Thoracic aorta (tissue), 2 donors: ENCODE measurements at places on chromosomes 2 and 18. TPM values are rescaled to one million over a fixed set of nuclear protein-coding genes. Genes with fewer than 3 reads are reported as not detected.

- H3K27ac ChIP-seq = no peak overlapping the region
- H3K4me1 ChIP-seq = no peaks in the 10 kb centered on the region
- no peaks in the 10 kb centered on the region for H3K27me3 ChIP-seq
- H3K36me3 ChIP-seq = no peaks in the 10 kb centered on the region
Measured at GRCh38 chr18:28007841-28008240, 169.1 kb downstream of the CDH2 start.

- H3K27ac ChIP-seq = no peak overlapping the region
- no peaks in the 10 kb centered on the region for H3K36me3 ChIP-seq
- H3K4me3 ChIP-seq = no peak overlapping the region
- no peaks in the 10 kb centered on the region for H3K27me3 ChIP-seq
- H3K4me1 ChIP-seq = peaks cover 16% of the 10 kb centered on the region
Measured at GRCh38 chr2:21454839-21455238, 331.1 kb downstream of the TDRD15 start.

DNA sequence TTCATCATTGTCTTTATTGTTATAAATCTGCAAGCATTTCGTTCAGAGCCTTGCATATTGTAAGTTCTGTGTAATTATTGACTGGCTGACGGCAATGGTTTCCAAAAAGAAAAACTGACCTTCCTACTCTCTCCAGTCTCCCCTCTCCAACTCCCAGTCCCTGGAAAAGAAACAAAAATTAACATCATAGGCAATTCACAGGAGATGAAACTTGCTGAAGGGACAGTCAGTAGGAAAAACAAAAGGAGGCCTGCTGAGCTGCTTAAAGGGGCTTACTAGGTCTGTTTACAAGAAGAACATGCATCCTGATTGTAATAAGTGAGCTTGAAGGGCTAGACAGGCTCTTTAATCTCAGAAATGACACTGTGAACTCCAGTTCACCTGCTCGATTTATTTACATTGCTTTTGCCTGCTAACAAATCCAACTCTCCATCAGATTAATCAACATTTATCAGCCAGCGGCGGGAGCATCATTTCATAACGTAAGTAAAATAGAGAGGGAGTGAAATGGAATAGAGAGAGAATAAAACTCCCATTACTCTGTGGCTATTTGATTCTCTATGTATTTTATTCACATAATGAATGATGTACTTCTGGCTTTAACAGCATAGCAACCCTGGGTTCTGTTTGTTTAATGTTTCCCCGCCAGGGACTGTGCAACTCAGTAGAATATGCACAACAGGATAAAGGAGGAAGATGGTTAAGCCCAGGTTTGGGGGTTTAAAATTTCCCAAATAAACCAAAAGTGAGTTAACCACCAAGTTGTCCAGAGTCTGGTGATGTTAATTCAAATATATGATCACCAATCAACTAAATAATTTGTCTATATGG lies 256.7 kb upstream of the SETBP1 start:
- H3K27me3 ChIP-seq = no peaks in the 10 kb centered on the region
- no peak for DNase-seq
- no peaks in the 10 kb centered on the region for H3K4me1 ChIP-seq
- no peak overlapping the region for H3K27ac ChIP-seq
- no peak overlapping the region for H3K4me3 ChIP-seq

- no peaks in the 10 kb centered on the region for H3K27me3 ChIP-seq
- H3K4me3 ChIP-seq = no peak overlapping the region
- H3K36me3 ChIP-seq = no peaks in the 10 kb centered on the region
Measured at GRCh38 chr2:191791953-191792560, 54.8 kb downstream of the CAVIN2 start.

DNA sequence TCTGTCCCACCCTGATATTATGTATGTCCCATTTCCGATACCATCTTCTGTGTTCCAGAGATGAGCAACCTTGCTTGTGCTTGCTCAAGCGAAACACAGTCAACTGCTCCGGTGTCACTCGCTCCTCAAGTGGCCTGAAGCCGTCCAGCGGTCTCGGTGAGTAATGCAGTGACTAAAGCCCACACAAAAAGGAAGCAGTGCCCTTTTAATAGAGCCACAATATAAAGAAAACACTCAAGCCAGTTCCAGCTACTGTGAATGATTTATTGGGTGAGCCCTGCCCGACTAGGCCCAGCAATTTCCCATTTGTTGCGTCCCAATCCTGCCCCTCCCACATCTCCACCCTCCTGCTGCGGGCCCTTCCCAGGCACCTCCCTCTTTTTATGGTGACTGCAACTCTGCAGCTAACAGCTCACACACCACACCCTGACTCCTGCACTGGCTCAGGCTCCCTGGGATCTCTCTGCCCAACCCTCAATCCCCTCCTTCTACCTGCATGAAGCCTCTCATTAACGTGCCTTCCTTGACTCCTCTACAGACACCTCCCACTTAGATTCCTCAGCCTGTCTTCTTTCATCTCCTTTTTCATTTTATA lies 44.2 kb upstream of the DSC1 start:
- no peaks in the 10 kb centered on the region for H3K36me3 ChIP-seq
- no peaks in the 10 kb centered on the region for H3K27me3 ChIP-seq
- H3K27ac ChIP-seq = no peak overlapping the region
- peak; percentile 11 for DNase-seq
- no peak overlapping the region for H3K4me3 ChIP-seq

- no peaks in the 10 kb centered on the region for H3K4me1 ChIP-seq
- H3K27ac ChIP-seq = no peak overlapping the region
- DNase-seq = no peak
- H3K27me3 ChIP-seq = no peaks in the 10 kb centered on the region
Measured at GRCh38 chr2:83342860-83343329, 1116.2 kb downstream of the SUCLG1 start.

DNA sequence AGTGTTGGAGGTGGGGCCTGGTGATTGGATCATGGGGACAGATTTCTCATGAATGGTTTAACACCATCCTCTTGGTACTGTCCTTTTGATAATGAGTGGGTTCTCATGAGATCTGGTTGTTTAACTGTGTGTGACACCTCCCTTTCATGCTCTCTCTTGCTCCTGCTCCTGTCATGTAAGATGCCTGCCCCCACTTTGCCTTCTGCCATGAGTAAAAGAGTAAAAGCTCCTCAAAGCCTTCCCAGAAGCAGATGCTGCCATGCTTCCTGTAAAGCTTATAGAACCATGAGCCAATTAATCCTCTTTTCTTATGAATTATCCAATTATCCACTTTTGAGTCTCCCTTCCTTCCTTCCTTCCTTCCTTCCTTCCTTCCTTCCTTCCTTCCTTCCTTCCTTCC lies 317.7 kb downstream of the RDH14 start:
- H3K27me3 ChIP-seq = no peaks in the 10 kb centered on the region
- H3K27ac ChIP-seq = no peak overlapping the region
- H3K4me3 ChIP-seq = no peak overlapping the region
- DNase-seq = no peak
- H3K4me1 ChIP-seq = no peaks in the 10 kb centered on the region

GRCh38 chr2:129754421-129754820 lies 225.0 kb upstream of the RAB6C start:
- no peak for DNase-seq
- no peak overlapping the region for H3K27ac ChIP-seq
- H3K27me3 ChIP-seq = no peaks in the 10 kb centered on the region
- H3K4me1 ChIP-seq = peaks cover 6% of the 10 kb centered on the region
- no peaks in the 10 kb centered on the region for H3K36me3 ChIP-seq

DNA sequence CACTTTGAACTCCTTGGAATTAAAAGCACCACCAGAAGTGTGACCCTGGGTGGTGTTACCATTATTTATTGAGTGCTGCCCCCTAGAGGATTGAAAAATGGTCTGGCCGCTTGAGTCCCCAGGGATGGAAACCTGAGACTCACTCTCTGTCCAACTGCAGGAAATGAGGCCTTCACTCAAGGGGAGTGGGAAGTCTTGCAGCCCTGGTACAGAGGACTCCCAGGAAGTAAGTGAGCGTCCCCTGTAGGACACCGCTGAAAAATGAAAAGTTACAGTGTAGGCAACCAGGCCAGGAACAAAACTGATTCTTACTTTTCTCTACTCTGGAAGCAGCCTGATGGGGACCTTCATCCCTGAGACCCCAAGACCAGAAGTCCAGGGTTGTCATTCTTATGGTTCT lies 2.2 kb upstream of the NRP2 start:
- H3K4me3 ChIP-seq = no peak overlapping the region
- DNase-seq = no peak
- peaks cover 6% of the 10 kb centered on the region for H3K4me1 ChIP-seq
- no peaks in the 10 kb centered on the region for H3K27me3 ChIP-seq
- no peaks in the 10 kb centered on the region for H3K36me3 ChIP-seq
- no peak overlapping the region for H3K27ac ChIP-seq

DNA sequence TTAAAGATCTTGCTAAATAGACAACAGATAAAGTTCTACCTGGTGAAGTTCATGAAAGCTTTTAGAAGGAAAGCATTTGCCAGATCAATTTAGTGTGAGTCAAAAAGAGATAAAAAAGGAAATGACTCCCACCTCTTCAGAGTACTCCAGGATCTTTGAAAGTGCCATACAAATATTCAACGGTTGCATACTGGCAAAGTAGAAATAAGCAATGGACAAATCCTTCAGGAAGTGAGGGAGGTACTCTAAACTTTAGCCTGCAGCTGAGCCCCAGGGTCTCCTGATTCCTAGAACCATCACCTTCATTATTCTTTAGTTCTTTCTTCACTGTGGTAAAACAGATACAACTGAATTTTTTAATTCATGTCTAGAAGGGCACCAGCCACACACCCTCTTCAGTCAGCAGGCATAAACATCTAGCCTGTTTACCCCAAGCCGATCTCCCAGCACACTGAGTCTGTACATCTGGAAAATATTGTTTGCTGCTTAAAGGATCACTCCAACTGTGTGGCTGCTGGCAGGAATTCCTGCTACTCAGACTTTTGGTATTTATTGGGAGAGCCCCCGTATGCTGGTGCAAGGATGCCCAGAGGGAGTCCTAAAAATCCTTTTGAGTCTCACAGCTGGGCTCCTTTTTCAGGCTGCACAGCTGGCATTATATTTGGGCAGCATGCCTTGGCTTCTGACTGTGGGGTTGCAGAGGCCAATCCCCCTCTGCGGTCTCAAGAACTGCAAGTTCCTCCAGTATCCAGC lies 72.3 kb upstream of the SESTD1 start:
- H3K4me3 ChIP-seq = no peak overlapping the region
- H3K27ac ChIP-seq = no peak overlapping the region
- peaks cover 4% of the 10 kb centered on the region for H3K4me1 ChIP-seq
- DNase-seq = no peak
- H3K36me3 ChIP-seq = no peaks in the 10 kb centered on the region

GRCh38 chr18:79975043-79975442 lies 10.6 kb downstream of the HSBP1L1 start:
- no peak for DNase-seq
- H3K27me3 ChIP-seq = no peaks in the 10 kb centered on the region
- H3K36me3 ChIP-seq = peaks cover 10% of the 10 kb centered on the region

DNA sequence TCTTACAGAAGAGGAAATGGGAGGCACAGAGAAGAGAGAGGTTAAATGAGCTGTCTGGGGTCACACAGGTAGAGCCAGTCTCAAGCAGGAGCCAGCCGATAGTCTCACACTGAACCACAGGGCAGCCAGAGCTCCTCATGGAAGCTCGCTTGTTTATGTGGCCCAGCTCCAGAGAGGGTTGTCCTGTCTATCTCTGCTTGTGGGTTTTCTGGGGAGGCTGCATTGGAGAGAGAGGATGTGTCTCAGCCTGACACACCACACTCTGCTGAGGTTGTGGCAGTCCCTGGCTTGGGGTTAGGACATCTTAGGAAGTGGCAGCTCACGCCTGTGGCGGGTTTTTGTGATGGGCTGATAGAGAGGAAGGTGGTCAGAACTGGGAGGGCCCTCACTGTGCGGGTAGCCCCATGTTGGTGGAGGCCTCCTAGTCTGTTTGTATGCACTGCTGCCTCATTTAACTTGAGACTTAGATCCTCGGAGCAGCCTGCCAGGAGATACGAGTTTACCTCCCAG lies 52.3 kb downstream of the TCF7L1 start:
- no peak for DNase-seq
- H3K4me1 ChIP-seq = peaks cover 7% of the 10 kb centered on the region
- H3K27me3 ChIP-seq = no peaks in the 10 kb centered on the region
- H3K36me3 ChIP-seq = no peaks in the 10 kb centered on the region
- H3K27ac ChIP-seq = no peak overlapping the region

DNA sequence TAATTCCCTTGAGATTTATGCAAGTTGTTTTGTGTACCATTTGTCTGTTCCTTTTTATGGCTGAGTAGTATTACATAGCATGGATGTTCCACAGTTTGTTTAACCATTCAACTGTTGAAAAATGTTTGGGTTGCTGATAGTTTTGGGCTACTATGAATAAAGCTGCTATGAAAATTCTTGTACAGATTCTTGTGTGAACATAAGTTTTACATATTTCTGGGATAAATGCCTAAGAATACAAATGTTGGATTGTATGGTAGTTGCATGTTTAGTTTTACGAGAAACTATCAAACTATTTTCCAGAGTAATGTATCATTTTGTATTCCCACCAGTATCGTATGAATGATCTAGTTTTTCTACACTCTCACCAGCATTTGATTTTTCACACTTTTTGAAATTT lies 407.3 kb downstream of the PLCL1 start:
- H3K27ac ChIP-seq = no peak overlapping the region
- no peaks in the 10 kb centered on the region for H3K4me1 ChIP-seq
- no peaks in the 10 kb centered on the region for H3K36me3 ChIP-seq
- no peak overlapping the region for H3K4me3 ChIP-seq
- no peak for DNase-seq
- H3K27me3 ChIP-seq = no peaks in the 10 kb centered on the region

DNA sequence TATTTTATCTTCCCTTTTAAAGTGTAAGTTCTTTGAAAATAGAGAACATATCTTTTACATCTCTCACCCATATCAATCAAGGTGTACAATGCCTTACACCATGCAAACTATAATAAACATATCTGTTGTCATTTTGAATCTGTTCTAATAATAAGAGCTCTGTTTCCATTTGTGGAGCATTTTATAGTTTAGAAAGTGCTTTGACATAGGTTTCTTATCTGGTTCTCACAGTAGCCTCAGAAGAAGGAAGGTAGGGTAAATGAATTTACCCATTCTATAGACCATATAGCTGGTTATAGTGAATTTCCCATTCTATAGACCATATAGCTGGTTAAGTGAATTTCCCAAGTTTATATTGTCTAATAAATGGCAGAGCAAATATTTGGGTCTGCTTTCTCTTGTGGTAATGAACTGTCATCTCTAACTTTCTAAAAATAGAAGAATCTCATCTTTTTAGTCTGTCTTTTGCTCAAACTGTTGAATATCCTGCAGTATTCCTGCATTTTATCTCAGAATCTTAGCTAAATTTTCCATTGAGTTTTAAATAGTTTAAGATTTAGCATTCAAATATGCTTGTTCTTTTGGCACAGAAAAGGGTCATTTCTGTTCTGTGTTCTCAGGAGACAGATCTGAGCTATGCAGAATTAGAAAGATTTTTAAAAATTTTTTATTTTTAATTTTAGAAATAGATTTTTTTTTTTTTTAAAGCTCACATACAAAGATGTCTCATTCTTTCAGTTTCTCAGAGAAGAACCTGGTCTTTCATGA lies 80.7 kb upstream of the STON1 start:
- peaks cover 23% of the 10 kb centered on the region for H3K4me1 ChIP-seq
- H3K27ac ChIP-seq = peak overlapping the region; percentile 75
- peak overlapping the region; percentile 29 for H3K4me3 ChIP-seq
- no peaks in the 10 kb centered on the region for H3K36me3 ChIP-seq
- H3K27me3 ChIP-seq = no peaks in the 10 kb centered on the region

UGT1A9 gene
- total RNA-seq = not detected

COX7A2L gene
- 107 TPM for total RNA-seq

FBLN7 gene
- total RNA-seq = 5.1 TPM

AOX1 gene
- 56.1 TPM for total RNA-seq

CXCR2 gene
- 3.0 TPM for total RNA-seq
